ENCODE measurements at places on chromosomes 11 and 22.

DNA sequence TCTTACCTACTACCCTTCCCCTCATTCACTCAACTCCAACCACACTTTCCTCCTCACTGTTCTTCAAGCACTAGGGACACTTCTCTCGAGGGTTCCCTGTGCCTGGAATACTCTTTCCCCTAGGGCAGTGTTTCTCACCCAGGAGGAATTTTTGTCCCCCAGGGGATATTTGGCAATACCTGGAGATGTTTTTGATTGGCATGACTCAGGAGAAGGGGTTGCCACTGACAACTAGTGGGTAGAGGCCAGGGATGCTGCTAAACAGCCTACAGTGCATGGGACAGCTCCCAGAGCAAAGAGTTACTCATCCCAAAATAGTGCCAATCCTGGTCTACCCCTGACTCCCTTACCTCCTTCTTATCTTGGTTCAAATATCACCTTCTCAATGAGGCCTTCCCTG, 40.0 kb downstream of the BTG4 start:
- DNase-seq, result no peak

DNA sequence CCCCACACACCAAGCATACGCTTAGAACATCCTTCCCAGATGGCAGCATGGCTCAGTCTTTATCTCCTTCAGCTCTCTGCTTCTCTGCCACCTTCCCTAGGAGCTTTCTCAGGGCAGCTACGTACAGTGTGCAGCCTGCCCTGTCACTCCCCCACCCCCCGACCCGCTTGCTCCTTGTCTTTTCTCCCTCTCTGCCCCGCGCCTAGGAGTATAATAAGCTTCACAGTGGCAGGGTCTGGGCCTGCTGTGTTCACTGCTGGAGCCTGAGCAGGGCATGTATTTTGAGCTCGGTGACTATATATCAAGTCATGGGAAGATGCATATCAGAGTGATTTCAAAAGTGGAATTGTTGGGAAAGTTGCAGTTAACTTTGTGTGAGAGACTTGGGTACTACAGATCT, 55.8 kb upstream of the ADSL start:
- DNase-seq, result no peak

- no peak for DNase-seq
Observed at GRCh38 chr11:73590991-73591390, 6.9 kb downstream of the FAM168A start.

DNA sequence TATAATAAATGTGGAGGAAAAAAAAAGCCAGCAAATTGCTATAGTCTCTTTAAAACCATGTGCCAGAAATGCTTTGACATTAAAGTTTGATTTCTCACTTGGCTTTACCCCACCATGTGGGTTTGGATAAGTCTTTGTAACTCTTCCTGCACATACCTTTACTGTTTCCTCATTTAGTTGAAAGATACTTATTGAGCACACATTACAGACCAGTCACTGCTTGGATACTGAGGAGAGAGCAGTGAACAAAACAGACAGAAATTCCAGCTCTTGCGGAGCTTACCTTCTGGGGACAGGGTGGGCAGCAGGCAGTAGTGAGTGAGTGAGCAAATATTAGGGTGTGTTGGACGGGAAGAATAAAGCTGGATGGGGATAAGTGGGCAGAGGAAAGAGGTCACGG, 13.7 kb downstream of the PACS1 start:
- no peak for DNase-seq

- DNase-seq, result no peak
Observed at GRCh38 chr11:17805873-17806272, 71.3 kb downstream of the KCNC1 start.

- DNase-seq, result no peak
Observed at GRCh38 chr11:907668-908067, 2.9 kb downstream of the CHID1 start.

- no peak for DNase-seq
Observed at GRCh38 chr11:1486054-1486825, at the start of gene MOB2. TSS of gene MOB2 (minus strand) at chr11:1486779. CDS start at chr11:1486556, 223 bp downstream.

DNA sequence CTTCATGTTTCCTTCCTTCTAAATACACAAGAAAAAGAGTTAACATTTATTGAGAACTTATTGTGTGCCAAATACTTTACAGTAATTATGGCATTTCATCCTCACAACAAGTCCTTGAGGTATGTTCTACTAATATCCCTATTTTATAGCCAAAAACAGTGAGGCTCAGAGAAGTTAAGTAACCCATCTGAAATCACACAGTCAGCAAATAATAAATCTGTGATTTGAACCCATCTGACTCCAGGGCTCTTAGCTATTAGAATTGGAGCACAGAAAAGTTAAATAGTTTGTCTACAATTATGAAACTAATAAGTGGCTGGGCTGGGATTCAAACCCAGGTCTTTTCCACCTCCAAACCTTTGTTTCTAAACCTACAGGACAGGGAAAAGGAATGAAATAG, 36.5 kb upstream of the MYOD1 start:
- no peak for DNase-seq

- no peak for DNase-seq
Observed at GRCh38 chr22:44159811-44160210, 20.9 kb upstream of the PARVG start.

- no peak for DNase-seq
Observed at GRCh38 chr22:24486501-24486921, 8.6 kb upstream of the UPB1 start.

GRCh38 chr11:33694346-33695050, 6.1 kb downstream of the C11orf91 start:
- no peak for DNase-seq

GRCh38 chr11:128305588-128305987, 281.8 kb downstream of the ETS1 start:
- DNase-seq, result no peak

DNA sequence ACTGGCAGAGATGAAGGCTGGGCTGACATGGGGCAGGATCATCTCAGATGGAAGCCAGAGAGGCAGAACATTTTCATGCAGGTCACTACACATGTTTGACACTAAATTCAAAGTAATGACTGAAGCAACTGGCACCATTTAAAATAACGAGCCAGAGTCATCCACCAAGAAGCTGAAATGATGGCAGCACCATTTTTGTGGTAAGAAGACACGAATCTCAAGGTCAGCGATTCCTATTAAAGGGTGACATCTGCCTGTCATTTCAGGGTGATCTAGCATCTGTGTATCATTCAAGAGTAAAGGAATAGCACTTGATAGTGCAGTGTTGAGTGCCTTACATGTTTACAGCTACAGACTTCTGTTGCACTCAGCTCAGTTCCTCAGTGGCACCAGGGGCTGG, 113.4 kb upstream of the C11orf87 start:
- no peak for DNase-seq

GRCh38 chr22:22327723-22328122, 83.1 kb downstream of the VPREB1 start:
- no peak for DNase-seq

DNA sequence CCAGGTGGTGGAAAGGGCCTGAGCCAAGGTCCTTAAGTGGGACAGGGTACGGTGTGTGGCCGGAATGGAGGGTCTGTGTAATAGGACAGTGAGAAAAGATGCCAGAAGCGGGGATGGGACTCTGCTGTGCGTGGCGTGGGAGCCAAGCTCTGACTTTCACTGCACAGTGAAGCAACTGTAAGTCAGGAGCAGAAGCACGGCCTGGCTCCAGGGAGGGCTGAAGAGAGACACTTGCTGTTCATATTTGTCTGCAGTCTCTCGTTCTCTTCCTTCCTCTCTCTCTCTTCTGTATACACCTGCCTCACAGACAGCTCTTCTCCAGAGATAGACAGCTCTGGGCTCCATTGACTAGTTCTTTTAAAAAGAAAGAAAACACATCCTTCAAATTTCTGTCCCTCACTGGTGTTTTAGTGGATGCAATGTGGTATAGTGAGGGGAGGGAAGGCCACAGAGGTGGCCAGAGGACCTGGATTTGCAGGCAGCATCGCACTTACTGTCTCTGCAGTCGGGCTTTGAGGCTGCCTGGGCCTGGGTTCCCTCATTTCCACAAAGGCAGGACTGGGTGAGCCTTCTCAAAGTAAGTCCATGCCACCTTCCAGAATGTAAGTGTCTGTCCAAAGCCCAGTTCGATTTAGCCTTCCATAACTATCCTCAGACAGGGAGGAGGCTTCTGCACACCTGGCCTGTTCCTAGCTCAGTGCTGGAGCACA, 2.1 kb downstream of the IL17RA start:
- DNase-seq, result no peak

DNA sequence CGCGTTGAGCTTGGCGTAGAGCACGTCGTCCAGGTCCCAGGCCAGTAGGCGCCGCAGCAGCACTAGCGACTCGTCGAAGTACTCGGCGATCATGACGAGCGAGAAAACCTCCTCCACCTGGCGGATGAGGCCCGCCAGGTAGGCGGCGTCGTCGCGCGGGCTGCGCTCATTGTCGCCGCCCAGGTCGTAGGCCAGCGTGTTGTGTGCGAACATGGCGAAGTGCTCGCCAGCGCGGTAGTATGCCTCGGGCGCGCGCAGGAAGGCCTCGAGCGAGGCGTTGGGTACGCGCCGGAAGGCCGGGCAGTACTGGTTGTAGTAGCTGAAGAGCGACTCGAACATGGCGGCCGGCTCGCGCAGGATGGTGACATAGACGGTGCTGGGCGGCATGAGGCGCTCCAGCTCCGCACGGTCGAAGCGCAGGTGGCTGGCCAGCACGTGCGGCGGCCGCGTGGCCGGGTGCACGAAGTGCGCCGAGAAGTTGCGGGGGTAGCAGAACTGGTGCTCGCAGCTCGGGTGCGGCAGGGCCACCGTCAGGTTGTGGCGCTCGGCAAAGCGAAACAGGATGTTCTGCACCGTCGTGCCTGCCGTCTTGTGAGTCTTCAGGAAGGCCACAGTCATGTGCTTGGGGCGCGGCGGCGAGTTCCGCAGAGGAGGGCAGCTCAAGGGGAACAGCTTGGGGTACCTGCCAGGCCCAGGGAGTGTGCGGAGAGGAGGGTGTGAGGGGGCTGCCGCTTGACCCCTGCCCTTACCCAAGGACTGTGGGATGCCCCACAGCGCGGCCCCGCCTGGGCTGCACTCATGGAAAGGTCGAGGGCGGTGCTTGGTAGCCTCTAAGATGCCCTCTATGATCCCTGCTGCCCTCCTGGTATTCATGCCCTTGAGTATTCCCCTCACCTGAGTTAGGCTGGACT, 5.7 kb downstream of the GAL3ST3 start:
- no peak for DNase-seq

DNA sequence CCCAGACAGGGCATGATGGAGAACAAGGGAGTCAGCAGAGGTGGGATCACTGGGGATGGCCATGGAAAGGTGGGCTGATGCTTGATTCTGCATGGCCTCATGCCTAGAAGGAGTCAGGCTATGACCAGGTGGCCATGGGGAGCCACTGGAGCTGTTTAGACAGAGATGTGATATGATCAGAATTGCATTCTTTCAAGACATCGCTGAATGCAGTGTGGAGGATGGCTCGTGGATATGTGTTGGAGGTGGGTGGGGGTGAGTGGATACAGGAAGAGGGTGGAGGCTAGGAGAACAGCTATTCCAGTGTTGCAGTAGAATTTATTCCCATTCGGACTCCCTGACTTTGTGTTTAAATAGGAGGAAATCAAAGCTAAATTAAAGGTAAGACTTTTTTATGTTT, 841.1 kb downstream of the NTM start:
- DNase-seq, result no peak

- no peak for DNase-seq
Observed at GRCh38 chr11:21113876-21114275, 444.5 kb downstream of the NELL1 start.

DNA sequence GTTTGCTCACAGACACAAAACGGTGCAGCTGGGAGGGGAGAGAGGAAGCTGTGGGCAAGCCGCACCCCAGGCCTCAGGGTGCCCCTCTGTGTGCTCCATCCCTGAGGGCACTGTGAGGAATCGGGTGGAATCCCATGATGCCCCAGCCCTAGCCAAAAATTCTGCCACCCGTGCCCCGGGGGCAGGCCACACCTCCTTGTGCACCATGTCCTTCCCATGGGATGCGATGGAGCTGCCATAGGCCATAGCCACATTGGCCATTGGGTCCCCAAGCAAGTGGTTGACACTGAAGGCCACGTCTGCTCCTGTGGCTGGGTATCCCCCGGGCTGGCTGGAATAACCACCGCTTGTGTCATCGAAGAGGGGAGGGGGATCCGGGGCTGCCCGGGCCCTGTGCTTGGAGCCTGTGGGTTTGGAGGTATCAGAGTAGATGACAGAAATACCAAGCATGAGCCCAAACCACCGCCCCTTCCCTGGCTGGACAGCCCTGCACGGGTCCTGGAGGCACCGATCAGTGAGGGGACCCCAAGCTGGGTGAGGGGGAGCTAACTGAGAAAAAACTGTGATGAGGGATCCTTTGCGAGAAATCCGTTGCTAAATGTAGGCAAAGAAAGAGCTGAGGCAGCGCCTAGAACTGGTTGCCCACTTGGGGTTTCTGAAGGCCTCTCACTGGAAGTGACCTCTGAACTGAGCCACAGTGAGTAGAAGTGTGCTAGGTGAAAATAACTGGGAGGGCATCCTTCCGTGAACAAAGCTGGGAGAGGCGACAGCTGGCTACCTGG, 863 bp downstream of the YIF1A start:
- DNase-seq, result no peak

- no peak for DNase-seq
Observed at GRCh38 chr11:2570211-2570811, 125.5 kb downstream of the KCNQ1 start.

GRCh38 chr22:44689173-44689572, 12.8 kb upstream of the PRR5 start:
- DNase-seq, result no peak

GRCh38 chr11:64917663-64917995, 620 bp upstream of the ATG2A start:
- DNase-seq, result no peak

DNA sequence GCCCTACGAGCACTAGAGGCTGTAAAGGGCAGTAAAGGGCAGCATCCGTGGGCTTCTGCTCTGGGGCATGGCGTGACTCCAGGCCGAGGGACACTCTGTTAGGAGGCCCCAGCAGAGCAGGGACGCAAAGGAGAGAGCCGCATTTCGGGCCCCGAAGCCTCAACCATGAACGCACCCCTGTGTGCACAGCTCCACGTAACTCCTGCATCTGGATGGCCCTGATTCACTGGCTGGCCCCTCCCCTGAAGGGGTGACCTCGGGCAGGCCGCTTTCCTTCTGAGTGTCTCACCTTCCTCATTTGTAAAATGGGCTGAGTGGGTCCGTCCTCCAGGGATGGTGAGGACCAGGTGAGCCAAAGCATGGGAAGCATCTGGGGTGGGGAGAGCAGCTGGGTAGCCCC, 13.6 kb downstream of the SHISAL1 start:
- DNase-seq, result no peak

DNA sequence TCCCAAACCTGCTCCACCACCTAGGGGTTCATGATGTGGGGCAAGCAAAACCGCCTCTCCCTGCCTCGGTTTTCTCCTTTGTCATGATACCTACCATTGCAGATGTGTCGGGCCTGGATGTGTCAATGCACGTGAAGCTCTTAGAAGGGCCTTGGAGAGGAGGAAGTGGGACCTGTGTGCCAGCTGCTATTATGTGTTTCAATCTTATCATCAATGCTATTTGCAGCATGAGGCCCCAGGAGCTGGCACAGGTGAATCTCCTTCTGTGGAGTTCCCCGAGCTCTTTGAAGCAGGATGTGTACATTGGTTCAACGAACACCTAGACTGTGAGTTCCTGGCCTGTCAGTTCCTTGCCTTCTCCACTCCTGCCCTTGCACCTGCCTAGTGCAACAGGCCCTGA, 331.6 kb downstream of the CTTN start:
- DNase-seq, result no peak

GRCh38 chr11:1370186-1371025, 19.3 kb upstream of the BRSK2 start:
- DNase-seq, result no peak

GRCh38 chr11:129705933-129706332, 109.7 kb upstream of the TMEM45B start:
- DNase-seq, result no peak
